ENCODE measurements at places on chromosomes 16 and 17. TPM values are rescaled to one million over a fixed set of nuclear protein-coding genes. Genes with fewer than 3 reads are reported as not detected.

- ATAC-seq, result peak; percentile 58
Measured at GRCh38 chr17:62653826-62654761, 26.6 kb downstream of the MRC2 start.

- peak; percentile 17 for ATAC-seq
Measured at GRCh38 chr16:75379911-75380847, 53.1 kb downstream of the CFDP1 start.

GRCh38 chr16:53219795-53220454, 165.1 kb downstream of the CHD9 start:
- ATAC-seq, result no peak

Gene AOC2
- total RNA-seq, result 0.81 TPM

Gene SLC7A6
- 51.5 TPM for total RNA-seq

Gene FAM20A
- total RNA-seq, result 2.2 TPM

All from gastroesophageal sphincter (tissue), 4 donors.